ENCODE measurements at places on chromosomes 3 and 15.

- DNase-seq: no peak
Measured at GRCh38 chr15:61053401-61053965, 175.6 kb downstream of the RORA start.

DNA sequence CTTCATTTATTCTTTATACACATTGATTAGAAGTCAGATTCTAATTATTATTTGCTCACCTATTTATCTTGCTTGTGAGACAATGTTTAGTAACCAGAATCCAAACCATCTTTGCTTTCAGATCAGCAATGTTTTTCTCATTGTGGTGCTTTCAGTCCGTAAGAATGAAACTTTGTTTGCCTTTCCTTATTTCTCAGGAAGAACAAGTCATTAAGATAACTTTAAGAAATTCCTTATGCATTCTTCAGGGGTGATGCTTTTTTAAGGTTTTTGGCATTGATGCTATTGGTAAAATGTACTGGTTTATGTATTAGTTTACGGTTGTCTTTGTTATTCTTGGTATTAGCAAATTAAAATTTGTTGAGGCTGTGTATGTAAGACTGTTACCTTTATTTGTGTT, 120.8 kb upstream of the POU1F1 start:
- no peak for DNase-seq

GRCh38 chr3:58570851-58571250, 6.3 kb downstream of the FAM107A start:
- no peak for DNase-seq

GRCh38 chr3:196194542-196194915, 16.7 kb downstream of the ZDHHC19 start:
- DNase-seq: no peak

DNA sequence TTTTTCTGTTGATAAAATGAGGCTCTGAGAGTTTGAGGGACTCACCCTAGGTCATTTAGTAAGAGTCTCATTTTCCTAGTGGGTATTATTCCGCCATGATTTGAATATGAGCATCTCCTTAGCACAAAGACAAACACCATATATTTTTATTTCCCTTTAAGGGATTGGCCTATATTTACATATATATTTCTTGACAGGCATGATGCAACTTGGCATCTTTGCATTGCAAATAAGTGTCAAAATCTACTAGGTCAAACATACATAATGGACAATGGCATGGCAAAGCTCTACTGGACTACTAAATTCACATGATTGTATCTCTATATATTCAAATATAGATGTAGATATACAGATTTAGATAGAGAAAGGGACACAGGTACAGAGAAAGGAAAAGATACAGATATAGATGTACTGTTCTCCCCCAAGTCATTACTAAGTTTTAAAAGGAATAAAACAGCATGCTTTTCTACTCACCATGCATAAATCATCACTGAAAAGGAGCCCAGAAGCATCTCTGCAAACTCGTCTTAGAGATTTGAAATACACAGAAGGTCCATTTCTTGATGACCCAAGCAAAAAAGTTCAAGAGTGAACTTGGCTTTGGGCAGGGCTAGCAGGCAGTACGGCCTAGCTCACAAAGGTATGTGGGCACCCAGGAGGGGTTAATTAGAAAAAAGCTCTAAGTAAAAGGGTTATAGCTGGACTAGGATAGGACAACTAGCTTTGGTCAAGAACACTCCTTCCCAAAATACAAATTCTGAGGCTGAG, 495.8 kb downstream of the NTRK3 start:
- no peak for DNase-seq

GRCh38 chr3:145727476-145727875, 433.5 kb downstream of the PLOD2 start:
- DNase-seq: no peak

- no peak for DNase-seq
Measured at GRCh38 chr3:100761211-100761942, 52.1 kb downstream of the TFG start.
